ENCODE measurements at places on chromosomes 6 and 20. TPM values are rescaled to one million over a fixed set of nuclear protein-coding genes. Genes with fewer than 3 reads are reported as not detected.

Gene TSPO2
- total RNA-seq, result not detected

Gene RGS19
- 25.6 TPM for total RNA-seq

Gene TCF21
- total RNA-seq, result not detected

Gene APOM
- total RNA-seq, result 0.18 TPM

Gene SEL1L2
- not detected for total RNA-seq

Gene SMPD2
- total RNA-seq, result 13.5 TPM

Gene FOXP4
- 3.0 TPM for total RNA-seq

Gene NKAPL
- total RNA-seq, result not detected

Gene CENPW
- 80.8 TPM for total RNA-seq

Gene WFDC10B
- total RNA-seq, result not detected

Gene KHDRBS2
- total RNA-seq, result not detected

Gene PCED1A
- total RNA-seq, result 13.9 TPM

Gene RBBP8NL
- total RNA-seq, result not detected

Gene TRIM10
- total RNA-seq, result not detected

Gene CTSZ
- total RNA-seq, result 127 TPM

Gene CCM2L
- total RNA-seq, result 2.1 TPM

Gene TMEM151B
- 0.23 TPM for total RNA-seq

Gene FAM209B
- not detected for total RNA-seq

Gene GHRH
- not detected for total RNA-seq

Gene PAX1
- total RNA-seq, result 0.12 TPM

Data from Daoy (cell line).